NCI-H1092 treated with DMSO at 0.1 percent for 48 hours (cell line): ENCODE measurements at places on chromosomes 4 and X.

- DNase-seq: no peak
Measured at GRCh38 chrX:20739038-20739745, 472.5 kb upstream of the RPS6KA3 start.

DNA sequence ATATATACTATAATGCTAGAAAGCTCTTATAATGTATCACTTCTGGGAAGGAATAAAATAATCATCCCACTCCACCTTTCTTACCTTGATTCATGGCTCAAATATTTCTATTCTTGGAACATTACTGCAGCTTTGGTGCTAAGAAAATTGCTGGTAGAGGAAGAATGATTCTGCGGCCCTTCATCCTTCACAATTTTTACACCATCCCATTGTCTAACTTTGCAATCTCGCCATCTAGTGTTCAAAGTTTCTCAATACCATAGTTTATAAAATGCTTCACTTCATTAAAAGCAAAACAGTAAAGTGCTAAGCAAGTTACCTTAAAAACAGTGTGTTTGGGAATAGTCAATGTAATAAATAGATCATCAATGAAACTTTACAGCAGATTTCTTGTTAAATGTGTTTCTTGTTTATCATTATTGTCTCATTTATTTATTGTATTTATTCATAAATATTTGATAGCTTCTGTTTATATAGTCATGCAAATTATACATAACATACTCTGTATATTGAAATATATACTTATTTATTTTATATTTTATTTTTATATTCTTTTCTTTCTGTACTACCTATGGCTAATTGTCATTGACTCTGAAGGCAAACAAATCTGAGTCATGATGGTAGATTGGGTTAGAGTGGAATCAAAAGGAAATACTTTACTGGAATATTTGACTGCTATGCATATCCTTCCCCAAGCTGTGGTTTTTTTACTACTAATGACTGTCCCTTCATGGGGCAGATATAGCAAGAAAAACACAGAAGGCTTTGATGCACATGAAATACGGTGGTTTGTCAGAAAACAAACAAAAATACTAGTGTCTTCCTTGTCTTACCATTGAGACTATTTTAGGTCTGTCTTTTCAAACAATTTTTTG is 390.7 kb downstream of the MAPK10 start:
- DNase-seq: peak; percentile 62

DNA sequence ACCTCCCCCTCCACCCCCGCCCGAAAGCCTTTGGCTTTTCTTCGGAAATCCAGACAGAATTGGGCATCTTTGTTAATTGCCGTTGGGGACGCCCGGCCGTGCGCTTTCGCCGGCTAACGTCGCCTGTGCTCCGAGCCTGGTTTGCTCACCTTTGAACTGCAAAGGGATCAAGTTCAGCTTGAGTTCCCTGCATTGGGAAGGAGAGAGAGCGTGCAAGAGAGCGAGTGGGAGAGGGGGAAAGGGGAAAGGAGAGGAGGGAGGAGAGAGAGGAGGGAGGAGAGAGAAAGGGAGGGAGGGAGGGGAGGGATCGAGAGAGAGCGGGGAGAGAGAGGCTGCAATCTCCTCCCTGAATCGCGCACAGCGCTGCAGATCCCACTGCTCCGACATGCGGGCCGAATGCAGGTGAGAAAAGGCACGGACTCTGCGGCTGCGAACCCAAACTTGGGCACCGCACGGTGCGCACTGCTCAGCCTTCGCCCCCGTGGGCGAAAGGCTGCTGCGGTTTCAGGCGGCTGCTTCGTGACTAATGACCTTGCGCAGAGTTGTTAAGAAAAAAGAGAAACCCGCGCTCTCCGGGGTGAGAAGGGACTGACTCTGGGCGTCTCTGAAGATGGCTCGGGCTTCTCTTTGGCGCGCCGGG is at the start of gene PCDH7:
TSS of gene PCDH7 (plus strand) at position 349 of the 640 bp plus-strand sequence. CDS start 1,054 bp downstream, outside the sequence.
- DNase-seq: peak; percentile 36

GRCh38 chr4:83455281-83456183 is at the start of the genes HELQ and MRPS18C:
TSS of gene HELQ (minus strand) at chr4:83455823. CDS start at chr4:83455693, 130 bp downstream.
TSS of gene MRPS18C (plus strand) at chr4:83456058. CDS start at chr4:83456078, 20 bp downstream.
- peak; percentile 99 for DNase-seq

DNA sequence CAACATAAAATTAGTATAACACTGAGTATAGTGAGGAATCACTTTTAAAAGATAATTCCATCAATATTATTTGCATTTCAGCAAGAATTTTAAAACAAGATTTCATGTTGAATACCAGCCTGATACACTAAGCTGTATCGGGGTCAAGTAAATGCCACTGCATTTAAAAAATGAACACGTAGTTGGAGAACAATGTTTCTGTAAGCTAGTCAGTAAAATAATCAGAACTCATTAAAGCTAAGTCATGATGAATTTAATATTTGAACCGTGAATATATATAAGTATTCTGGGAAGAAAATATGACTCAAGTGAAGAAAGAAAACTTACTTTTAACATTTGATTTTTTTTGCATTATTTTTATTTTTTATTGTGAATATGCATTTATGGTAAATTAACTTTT is 611.0 kb upstream of the PABPC4L start:
- DNase-seq: no peak

DNA sequence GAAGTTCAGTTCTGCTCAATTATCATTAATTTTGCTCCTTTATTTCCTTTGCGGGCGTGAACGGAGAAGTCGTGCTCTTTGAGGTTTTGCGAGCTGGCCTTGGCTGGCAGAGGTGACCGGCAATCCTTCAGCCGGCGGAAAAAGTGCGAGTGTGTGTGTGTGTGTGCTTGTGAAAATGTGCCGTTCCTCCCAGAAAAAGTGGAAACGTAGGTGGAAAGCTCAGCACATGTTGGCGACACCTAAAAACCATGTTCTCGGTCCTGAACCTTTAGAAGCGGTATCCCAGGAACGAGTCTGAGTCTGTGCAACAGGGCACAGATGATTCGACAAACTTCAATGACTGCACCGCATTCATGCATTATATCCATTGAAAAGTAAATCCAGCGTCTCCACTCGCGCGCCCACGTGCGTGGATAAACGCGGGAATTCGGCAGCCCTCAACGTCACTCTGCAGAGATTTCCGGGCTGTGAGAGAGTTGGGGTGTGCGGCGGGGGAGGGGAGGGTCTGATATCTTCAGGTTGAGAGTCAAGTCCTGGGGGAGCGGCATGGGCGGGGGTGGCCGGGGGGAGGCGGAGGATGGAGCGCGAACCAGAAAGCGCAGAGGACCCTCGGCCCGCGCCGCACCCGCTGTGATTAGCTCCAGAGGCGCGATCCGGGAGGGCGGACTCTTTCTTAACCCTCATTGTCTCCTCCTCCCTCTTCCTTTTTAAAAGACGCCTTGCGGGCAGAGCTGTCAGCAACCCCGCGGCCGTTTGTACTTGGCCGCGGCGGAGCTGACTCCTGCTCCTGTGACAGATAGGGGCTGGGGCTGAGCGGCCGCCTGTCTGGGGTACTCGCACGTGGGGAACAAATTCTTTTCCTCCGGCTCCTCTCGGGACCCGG is at the start of gene SHISA3:
TSS of gene SHISA3 (plus strand) at position 737 of the 883 bp plus-strand sequence. CDS start 569 bp downstream, outside the sequence.
- peak; percentile 36 for DNase-seq

DNA sequence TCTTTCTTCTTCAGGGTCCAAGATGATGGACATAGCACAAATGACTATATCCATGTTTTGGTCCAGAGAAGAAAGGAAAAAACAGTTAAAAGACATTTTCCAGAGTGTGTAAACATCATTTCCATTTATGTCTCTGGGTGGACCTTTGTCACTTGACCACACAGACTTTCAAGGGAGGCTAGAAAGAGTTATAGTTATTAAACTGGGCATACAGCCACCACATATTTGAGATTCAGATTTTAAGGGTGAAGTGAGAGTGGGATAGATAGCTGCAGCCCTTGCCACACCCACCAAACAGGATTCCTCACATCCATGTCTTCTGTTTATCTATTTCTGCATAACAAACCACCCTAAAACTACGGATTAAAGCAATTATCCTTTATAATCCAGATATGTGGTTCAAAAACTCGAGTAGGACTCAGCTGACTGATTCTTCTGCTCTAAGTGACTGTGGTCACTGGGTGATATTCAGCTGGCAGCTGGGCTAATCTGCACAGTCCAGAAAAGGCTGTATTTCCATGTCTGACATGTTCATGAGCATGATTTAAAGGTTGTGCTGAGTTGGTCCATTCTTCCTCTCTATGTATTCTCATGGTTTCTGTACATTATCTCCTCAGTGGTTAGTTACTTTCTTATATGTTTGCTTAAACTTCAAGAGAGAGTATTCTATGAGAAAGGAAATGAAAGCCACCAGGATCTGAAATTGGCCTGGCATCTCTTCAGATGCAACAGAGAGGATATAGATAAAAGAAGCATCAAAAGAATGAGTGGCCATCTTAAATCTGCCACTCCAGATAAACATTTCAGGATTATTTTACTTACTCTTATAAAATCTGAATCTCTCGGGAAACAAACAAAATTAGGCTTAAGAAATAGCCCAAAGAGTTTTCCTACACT is 459.8 kb upstream of the CTSO start:
- no peak for DNase-seq

GRCh38 chrX:68196939-68197791 is 236.1 kb downstream of the OPHN1 start:
- DNase-seq: peak; percentile 41

- no peak for DNase-seq
Measured at GRCh38 chr4:154502111-154502510, 10.5 kb upstream of the DCHS2 start.

GRCh38 chr4:85595098-85595775 is 120.3 kb downstream of the ARHGAP24 start:
- DNase-seq: no peak

- peak; percentile 92 for DNase-seq
Measured at GRCh38 chr4:4618847-4619246, 77.0 kb upstream of the STX18 start.

GRCh38 chr4:182884040-182884439 is 33.1 kb downstream of the DCTD start:
- DNase-seq: no peak

GRCh38 chr4:188002323-188002722 is 6.8 kb downstream of the ZFP42 start:
- no peak for DNase-seq

GRCh38 chr4:108352664-108353308 is 184.1 kb upstream of the LEF1 start:
- no peak for DNase-seq

- no peak for DNase-seq
Measured at GRCh38 chr4:8779490-8779932, 92.1 kb downstream of the HMX1 start.

- peak; percentile 2 for DNase-seq
Measured at GRCh38 chr4:111631215-111631999, 513.8 kb upstream of the FAM241A start.

DNA sequence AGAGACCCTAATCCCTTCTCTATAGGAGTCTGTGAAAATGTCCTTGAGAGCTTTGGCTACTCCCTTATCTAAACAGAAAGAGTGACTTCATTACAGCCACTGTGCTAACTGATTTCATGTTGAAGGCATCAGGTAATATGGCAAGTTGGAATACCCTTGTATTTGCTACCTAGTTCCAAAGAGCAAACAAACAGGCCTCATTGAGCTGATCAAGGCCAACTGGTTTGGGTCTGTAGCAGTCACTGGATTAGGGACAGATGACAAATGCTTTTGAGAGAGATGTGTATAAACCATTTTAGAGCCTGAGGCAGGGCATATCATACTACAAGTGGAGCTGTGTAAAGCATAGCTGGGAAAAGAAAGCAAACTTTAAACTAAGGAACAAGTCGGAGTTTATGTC is 22.9 kb upstream of the PDLIM5 start:
- DNase-seq: no peak

DNA sequence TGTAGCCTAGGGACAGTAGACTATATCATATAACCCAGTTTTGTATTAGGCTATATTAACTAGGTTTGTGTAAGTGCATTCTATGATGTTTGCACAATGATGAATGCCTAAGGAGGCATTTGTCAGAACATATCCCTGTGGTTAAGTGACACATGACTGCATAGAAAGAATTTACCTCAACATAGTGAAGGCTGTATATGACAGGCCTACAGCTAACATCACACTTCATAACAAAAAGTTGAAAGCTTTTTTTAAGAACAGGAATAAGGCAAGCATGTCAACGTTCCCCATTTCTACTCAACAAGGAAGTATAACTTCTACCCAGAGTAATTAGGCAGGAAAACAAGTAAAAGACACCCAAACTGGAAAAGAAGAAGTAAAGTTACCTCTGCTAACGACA is 165.9 kb upstream of the NDST4 start:
- DNase-seq: no peak

GRCh38 chrX:42497356-42497755 is 280.6 kb downstream of the PPP1R2C start:
- no peak for DNase-seq

GRCh38 chr4:81355136-81355535 is 116.6 kb downstream of the RASGEF1B start:
- no peak for DNase-seq

- peak; percentile 61 for DNase-seq
Measured at GRCh38 chr4:40924096-40924792, 174.5 kb downstream of the NSUN7 start.

GRCh38 chr4:2797545-2798305 is 4.8 kb downstream of the SH3BP2 start:
- DNase-seq: peak; percentile 45

DNA sequence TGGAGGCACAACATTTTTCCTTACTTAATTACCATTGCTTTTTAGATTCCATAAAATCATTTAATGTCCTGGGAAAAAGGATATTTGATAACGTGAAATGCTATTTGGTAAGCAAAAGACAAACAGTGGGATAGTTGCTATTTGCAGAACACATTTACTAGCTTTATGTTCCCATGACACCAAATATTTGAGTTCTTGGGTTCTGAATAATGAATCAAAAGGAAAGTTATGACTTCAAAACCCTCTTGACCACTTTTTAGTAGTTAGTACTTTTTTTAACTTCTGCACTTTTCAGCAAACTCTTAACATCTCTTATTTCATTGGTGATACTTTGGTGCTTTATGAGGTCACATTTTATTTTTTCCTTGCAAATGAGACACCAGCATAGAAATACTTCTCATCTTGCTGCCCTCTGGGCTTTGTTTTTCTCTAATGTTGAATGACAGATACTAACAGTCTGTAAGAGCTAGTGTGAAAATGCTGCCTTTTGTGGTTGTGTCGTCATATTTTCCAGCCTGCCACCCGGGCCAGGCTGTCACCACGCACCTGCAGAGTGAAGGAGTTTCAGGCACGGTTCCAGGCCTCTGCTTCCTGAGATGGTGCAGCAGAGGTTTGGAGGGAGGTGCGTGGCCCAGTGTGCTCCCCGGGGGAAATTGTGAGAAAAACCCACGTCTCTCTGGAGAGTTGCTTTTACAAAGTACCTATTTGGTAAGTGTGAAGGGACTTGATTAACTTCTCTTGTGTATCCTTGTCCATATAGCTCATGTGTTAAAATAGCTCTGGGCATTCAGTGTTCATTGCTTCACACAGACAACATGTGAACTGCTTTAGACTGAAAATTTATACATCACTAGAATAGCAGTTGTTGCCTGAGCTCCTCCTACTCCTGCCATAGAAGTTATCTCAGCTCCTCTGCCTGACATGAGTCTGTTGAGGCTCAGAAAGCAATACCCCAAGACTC is 34.7 kb downstream of the MSL3 start:
- peak; percentile 27 for DNase-seq

DNA sequence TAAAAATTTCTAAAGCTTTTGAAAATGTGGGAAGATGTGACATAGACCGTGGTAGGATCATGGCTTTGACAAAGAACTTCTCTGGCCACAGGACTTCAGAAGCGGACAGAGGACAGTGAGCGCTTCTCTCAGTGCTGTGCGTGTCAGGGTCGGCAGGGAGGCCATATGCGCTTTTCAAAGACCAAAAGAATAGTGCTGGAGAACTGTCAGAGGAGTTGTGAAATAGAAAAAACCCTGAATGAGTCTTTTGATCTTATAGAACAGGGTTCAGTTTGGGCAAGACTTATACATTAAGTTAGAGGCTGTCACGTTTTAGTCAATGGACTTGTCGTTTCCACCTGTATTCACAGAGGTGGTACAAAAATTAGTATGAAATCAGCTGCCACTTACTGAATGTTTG is 77.4 kb downstream of the PTTG2 start:
- no peak for DNase-seq
